ENCODE measurements at places on chromosomes 5 and 9. TPM values are rescaled to one million over a fixed set of nuclear protein-coding genes. Genes with fewer than 3 reads are reported as not detected.

Gene DMRT3
- total RNA-seq: not detected

Gene RBM18
- 6.8 TPM for total RNA-seq

Gene CDKN2B-AS1
- total RNA-seq: 2.7 TPM

Gene SPTLC1
- 79.5 TPM for total RNA-seq

Gene SOX30
- total RNA-seq: not detected

Gene MED10
- 6.4 TPM for total RNA-seq

Gene CAMK4
- 1.7 TPM for total RNA-seq

Gene CCL28
- 0.68 TPM for total RNA-seq

Gene TAF11L3
- not detected for total RNA-seq

Gene CATSPER3
- total RNA-seq: not detected

Gene GM2A
- 14.1 TPM for total RNA-seq

Gene OR1J2
- 0.30 TPM for total RNA-seq

Gene CD274
- total RNA-seq: 3.1 TPM

Gene SUSD3
- total RNA-seq: 0.23 TPM

Gene FOXE1
- not detected for total RNA-seq

Gene SARDH
- total RNA-seq: 1.2 TPM

Gene TSPAN17
- 24.7 TPM for total RNA-seq

Gene OTULINL
- total RNA-seq: 0.08 TPM

Gene HABP4
- total RNA-seq: 19.7 TPM

Gene SELENOP
- 2.6 TPM for total RNA-seq

Gene SLC46A2
- total RNA-seq: not detected

Gene PHF24
- under 0.01 TPM for total RNA-seq
